Retina (tissue), 1 donor: ENCODE measurements at places on chromosomes 7 and 10.

- DNase-seq: peak; percentile 31
These were observed 2.7 kb upstream of the NRG3 start for GRCh38 chr10:81872206-81872862.

DNA sequence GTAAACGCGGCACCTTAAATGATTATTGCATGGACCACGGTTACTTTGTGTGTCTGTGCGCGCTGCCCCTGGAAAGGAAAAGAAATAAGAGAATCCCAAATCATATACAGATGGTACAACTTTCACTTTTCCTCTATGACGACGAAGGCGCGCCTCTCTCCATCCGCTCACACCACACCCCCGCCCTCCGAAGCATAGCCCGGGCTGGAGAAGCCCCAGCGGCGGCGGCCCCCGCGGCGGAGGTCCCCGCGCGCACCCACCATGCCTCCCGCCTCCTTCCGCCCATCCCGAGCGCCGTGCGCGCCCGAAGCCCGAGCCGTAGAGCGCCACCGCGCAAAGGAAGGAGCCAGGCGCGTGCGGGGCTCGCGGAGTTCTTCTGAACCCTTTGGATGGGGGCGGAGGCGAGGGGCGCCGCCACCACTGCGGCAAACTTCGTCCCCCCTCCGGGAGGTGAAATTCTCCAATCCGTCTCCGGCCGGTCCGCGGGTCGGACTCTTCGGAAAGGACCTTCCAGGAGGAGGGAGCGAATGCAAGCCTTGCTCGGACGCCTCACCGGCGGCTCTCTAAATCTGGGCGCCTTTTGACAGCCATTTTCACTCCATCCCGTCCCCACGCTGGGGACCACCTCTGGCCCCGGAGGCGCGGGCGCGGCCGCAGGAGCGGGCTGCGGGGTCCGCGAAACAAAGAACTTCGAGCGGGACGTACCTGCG, 588 bp downstream of the GLI3 start:
- DNase-seq: peak; percentile 91

DNA sequence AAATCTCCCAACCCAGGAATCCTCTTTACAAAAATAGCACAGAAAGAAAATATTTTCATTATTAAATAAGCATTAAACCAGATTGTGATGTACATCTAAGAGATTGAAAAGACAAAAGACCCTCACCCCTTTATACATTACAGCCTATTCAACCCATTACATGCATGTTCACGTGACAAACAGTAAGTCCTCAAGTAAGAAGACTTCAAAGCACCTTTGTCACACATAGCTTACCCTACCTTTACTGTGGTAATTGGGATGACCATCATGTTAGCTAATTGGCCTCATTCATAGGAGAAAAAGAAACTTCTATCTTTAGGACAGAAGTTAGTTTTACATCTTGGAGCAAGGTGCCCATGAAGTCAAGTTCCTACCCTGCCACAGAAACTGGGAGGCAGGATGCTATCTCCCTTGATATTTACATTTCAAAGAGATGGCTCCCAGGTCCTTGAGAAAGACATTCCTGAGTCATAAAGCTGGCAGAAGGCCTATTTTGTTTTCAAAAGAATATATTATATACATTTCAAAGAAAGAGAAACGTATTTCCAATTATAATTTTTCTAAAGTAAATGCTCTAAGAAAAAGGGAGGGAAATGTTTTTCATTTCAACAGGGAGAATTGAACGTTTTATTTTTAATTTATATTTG, 48.1 kb downstream of the GNAI1 start:
- no peak for DNase-seq

- DNase-seq: no peak
These were observed 49.1 kb downstream of the APBB1IP start for GRCh38 chr10:26486990-26487850.

- DNase-seq: peak; percentile 90
These were observed 43.1 kb downstream of the FOXK1 start for GRCh38 chr7:4725014-4725849.

DNA sequence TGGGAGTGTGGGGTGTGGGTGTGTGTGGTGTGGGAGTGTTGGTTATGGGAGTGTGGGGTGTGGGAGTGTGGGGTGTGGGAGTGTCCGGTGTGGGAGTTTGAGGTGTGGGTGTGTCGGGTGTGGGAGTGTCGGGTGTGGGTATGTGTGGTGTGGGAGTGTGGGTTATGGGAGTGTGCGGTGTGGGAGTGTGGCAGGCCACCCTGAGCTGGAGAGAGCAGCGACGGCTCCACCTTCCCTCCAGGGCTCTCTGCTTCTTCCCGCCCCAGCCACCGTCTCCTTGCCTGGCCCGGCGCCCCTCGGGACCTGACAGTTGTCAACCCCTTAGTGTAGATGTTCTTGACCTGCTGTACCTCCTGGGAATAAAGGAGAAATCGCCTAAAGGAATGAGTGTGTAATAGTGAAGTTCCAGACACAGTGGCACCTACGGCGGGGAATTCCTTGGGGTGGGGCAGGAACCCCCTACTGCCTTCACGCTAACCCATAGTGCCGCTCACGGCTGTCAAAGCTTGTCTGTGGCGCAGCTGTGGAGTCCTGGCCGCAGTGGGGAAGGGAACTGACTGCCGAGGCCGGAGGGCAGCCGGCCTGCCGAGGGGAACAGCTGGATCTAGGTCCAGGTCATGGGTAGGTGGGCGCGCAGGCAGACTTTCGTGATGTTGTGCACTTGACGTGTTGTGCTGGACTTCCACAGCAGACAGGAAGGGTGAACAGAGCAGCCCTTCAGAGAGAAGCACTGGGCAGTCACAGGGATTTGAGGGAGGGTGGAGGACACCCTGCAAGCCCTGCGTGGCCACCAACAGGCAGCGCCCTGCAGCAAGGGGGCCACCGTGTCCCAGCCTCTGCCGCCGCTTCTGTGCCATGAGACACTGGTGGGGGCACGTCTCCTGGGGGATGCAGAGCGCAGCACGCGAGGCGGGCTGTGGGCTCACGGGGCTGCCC, 49.0 kb upstream of the EN2 start:
- DNase-seq: no peak

DNA sequence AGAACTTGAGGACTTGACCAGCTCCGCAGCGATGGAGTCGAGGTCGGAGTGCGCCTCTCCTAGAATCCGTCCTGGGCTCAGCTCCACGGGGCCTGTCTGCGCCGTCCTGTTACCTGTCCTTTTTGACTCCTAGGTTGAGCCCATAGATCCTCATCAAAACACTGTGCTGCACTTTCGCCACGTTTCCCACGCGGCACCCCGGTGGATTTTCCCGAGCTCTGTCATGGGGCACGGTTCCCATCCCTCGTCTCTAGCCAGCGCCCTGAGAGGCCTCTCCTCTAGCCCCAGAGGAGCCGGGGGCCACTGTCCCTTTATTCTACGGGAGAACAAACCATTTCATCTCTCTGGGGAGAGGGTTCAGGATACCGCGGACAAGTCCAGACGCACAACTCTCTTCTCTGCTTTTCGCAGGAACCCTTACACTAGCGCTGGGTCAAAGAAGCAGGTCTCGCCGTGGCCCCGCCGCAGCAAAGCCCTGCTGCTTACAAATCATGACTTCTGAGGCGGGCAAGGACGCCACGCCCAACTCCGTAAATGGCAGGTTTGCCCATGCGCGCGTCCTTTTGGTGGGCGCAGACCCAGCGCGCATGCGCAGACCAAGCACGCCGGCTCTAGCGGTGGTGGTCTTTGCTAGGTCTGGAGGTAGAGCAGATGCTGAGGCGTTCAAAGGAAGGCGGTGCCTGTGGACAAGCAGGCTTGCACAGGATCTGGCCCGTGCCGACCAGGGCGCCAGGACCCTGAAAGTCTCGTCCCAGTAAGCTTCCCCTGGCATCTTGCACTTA, 10.3 kb upstream of the ANKRD7 start:
- peak; percentile 92 for DNase-seq

DNA sequence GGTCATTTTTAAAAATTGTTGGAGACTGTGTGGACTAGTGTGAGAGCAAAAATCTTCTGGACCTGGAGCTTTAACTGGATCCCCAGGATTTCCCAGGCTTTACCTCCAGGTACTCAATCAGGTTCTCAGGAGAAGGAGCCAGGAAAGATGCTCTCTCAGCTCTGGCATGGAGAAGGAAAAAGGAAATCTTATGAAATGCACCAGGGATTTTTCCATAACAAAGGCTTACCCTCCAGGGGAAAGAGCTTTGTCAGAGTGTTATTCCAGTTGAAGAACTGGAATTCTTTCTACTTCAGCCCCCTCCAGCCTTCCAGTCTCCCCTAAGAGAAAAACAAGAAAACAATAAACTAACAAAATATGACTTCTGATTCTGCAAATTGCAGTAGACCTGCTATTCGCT, 436.7 kb upstream of the ANKRD30A start:
- DNase-seq: no peak
